Stimulated activated CD4-positive, alpha-beta T cell treated with anti-CD3 and anti-CD28 coated beads, TNF-alpha, amount 100 ng/mL, for 1 hour (primary cell): ENCODE measurements at places on chromosomes 2 and 18.

- DNase-seq, result no peak
Measured at GRCh38 chr2:160062292-160063005, at the start of gene PLA2R1. Gene PLA2R1, minus strand, starts transcription at chr2:160062615. Its CDS starts 212 bp downstream, at chr2:160062403.

DNA sequence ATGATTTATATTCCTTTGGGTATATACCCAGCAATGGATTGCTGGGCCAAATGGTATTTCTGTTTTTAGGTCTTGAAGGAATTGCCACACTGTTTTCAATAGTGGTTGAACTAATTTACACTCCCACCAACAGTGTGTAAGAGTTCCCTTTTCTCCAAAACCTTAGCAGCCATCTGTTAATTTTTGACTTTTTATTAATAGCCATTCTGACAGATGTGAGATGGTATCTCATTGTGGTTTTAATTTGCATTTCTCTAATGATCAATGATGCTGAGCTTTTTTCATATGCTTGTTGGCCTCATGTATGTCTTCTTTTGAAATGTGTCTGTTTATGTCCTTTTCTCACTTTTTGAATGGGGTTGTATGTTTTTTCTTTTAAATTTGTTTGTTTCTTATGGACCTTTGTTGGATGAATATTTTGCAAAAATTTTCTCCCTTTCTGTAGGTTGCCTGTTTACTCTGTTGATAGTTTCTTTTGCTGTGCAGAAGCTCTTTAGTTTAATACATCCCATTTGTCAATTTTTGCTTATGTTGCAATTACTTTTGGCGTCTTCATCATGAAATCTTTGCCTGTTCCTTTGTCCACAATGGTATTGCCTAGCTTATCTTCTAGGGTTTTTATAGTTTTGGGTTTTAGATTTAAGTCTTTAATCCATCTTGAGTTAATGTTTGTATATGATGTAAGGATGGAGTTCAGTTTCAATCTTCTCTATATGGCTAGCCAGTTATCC, 119.7 kb upstream of the XIRP2 start:
- DNase-seq, result no peak

DNA sequence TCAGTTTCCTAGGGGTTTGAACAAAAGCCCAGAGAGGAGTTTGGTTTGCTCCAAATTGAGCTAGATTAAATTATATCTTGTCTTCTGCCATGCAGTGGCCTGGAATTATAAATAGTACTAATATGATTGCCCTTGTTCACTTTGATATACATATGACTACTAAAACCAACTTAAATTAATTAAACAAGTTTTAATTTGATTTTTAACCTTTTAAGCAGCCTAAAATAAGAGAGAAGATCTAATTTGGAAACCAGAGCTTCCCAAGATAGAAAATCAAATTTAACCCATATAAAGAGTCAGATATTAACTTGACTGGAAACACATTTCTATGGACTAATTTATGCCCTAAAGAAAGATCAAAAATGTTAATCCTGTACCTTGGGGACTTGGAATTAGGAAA, 444.5 kb upstream of the SLC8A1 start:
- DNase-seq, result no peak

- no peak for DNase-seq
Measured at GRCh38 chr2:38315707-38316333, 61.3 kb downstream of the ATL2 start.

GRCh38 chr2:62270728-62271127, 74.8 kb downstream of the B3GNT2 start:
- no peak for DNase-seq

DNA sequence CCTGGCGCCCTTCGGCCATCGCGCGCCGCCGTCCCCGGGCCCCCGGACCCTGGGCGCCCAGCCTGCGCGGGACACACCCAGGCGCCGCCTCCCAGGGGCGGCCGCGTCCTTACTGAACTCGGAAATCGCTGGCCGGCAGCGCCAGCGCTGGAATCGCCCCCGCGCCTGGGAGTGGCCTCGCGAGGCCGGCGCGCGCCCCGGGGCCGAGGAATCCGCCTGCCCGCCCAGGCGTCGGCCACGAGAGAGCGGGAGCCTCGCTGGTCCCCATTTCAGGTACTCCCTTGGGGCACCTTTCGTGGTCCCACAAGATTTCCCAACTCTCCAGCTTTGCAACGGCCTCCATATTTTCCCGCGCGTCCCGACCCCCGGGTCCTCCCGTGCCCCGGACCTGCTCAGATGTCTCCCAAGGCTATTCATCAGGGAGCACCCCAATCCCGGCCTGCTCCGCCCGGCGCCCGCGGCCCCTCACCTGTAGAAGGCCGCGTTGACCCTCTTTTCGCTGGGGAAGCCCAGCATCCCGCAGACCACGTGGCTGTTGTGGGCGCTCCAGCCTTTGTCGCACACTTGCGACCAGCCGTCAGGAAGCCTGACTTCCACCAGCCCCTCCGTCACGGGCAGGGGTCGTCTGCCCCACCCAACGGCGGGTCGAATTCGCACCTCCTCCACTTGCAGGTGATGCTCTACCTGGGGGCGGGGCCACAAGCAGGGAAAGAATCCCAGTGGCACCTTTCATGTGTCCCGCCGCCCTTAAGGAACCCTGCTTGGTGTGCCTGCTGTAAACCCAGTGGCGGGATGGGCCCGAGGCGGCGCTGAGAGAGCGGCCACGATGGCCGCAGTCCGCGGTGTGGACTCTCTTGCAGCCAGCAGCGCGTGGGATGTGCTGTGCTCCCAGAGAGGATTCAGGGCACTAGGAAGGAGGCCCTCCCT, 4.6 kb downstream of the LOXL3 start:
- DNase-seq, result no peak

GRCh38 chr2:130135692-130136541, 6.9 kb upstream of the POTEF start:
- DNase-seq, result no peak
